ENCODE measurements at places on chromosomes 6 and 20.

- no peak for DNase-seq
Measured at GRCh38 chr6:102619585-102619984, 1226.1 kb downstream of the GRIK2 start.

DNA sequence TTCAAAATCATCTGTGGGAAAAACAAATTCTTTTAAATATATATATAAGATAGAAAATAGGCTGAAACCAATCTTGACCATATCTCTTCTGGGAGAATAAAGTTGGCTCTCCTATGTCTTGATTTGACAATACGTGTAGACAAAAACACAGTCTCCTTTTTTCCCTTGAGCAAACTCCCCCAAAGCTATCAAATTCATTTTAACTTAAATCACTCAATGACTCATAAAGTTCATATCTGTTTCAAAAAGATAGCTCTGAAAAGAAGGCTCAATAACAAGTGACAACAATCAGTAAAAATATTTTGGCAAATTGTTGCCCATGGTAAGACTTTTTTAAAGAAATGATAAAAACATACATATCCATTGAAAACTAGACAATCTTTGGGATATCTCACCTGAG, 236.0 kb upstream of the TENT5A start:
- no peak for DNase-seq

DNA sequence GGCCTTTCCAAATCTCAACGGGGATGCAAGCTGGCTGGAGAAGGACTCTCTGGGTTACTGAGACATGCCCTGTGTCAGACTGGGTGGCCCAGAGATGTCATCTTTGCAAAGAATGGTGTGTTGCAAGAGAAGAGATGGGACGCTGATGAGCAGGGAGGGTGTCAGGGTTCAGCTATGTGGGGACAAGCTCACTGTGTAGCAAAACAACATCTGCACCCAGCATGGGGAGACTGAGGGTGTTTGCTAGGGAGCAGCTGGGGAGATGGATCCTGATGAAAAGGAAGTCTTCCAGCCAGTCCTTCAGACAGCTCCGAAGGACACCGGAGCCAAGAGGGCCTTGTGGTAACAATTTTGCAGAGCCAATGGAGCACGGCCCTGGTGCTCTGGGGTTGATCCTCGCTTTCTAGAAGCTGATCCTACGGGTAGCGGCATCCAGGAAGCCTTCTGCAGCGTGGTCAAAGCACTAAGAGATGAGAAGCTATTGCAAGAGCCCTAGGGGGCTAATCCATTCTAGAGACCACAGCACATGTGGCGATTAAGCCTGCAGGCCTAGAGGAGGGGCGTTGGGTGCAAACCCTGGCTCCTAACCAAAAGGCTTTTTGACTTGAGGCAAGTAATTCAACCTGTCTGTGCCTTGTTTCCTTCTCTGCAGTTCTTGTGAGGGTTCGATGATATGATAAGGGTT, 39.9 kb downstream of the EDN3 start:
- no peak for DNase-seq

DNA sequence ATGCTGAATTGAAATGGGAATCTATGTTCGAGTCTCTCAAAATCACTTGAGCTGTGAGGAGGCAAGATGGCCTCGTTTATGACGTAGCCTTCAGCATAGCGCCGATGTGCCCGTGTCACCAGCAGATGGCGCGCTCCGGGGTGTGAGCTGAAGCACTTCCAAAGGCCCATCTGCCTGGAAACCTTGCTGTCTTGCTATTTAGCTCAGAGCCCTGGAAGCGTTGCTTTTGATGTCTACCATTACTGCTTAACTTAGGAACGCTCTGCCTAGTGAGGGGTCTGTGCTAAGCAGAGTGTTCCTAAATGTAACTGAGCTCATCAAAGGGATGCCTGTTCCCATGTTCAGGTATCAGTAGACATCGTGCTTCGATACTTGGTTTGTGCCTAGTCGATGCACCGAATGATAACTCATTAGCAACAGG, 67.7 kb downstream of the SYCP2L start:
- peak; percentile 35 for DNase-seq

Measured in GM04504 (cell line).